ENCODE measurements at places on chromosomes 5 and 9. TPM values are rescaled to one million over a fixed set of nuclear protein-coding genes. Genes with fewer than 3 reads are reported as not detected.

ZSWIM6 gene
- total RNA-seq: 13.6 TPM

DNA sequence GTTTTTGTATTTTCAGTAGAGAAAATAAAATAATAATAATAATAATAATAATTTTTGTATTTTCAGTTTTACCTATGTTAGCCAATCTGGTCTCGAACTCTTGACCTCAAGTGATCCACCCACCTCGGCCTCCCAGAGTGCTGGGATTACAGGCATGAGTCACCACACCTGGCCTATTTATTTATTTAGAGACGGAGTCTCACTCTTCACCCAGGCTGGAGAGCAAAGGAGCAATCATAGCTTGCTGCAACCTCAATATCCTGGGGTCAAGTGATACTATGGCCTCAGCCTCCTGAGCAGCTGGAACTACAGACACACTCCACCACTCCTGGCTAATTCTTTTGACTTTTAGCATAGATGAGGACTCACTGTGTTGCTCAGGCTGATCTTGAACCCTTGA lies 167.5 kb downstream of the TLE1 start:
- no peaks in the 10 kb centered on the region for H3K36me3 ChIP-seq
- H3K27me3 ChIP-seq: no peaks in the 10 kb centered on the region
- H3K27ac ChIP-seq: no peak overlapping the region
- H3K4me1 ChIP-seq: no peaks in the 10 kb centered on the region
- no peak for DNase-seq

- no peaks in the 10 kb centered on the region for H3K36me3 ChIP-seq
- no peak overlapping the region for H3K4me3 ChIP-seq
- no peaks in the 10 kb centered on the region for H3K27me3 ChIP-seq
- H3K4me1 ChIP-seq: no peaks in the 10 kb centered on the region
Measured at GRCh38 chr9:90942555-90942954, 140.9 kb downstream of the SYK start.

DNA sequence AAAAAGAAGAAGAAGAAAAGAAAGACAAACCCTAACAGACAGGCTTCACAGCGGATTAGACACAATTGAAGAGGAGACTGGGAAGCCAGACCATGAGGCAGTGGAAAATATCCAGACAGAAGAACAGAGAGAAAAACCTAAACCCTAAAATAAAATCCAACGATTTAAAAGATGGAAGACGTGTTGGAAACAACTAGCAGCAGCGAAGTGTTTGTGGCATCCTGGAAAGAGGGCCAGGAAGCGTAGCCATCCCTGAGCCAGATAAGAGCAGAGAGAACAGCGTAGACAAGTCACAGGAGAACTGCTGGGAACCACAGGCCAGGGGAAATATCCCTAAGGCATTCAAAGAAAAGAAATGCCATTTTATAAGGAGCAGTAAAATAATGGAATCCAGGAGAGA lies 39.7 kb upstream of the NKD2 start:
- no peak overlapping the region for H3K4me3 ChIP-seq
- H3K36me3 ChIP-seq: no peaks in the 10 kb centered on the region
- H3K27me3 ChIP-seq: no peaks in the 10 kb centered on the region
- DNase-seq: no peak
- H3K27ac ChIP-seq: peak overlapping the region; percentile 5
- H3K4me1 ChIP-seq: no peaks in the 10 kb centered on the region

- no peak overlapping the region for H3K4me3 ChIP-seq
- H3K36me3 ChIP-seq: peaks cover 48% of the 10 kb centered on the region
- peak; percentile 80 for DNase-seq
- H3K27ac ChIP-seq: no peak overlapping the region
Measured at GRCh38 chr9:128124873-128125579, 2.5 kb downstream of the PTGES2 start.

DNA sequence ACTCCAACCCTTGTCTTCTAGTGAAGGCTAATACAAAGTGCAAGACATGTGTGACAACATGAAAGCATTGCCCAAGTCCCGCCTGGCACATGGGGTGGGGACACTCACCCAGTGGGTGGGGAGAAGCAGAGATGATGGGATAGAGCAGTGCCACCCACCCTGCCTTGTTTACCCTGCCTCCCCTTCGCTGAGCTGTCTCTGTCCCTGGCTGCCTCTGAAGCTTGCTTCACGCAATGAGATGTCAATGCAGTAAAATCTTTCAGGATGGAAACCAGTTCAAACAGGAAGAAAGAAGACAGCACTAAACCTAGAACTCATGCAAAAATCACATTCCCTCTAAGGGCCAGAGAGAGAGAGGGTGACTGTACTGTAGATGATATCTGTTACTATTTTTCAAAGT lies 148.0 kb downstream of the INSYN2B start:
- no peak overlapping the region for H3K27ac ChIP-seq
- H3K27me3 ChIP-seq: no peaks in the 10 kb centered on the region
- no peaks in the 10 kb centered on the region for H3K36me3 ChIP-seq
- H3K4me3 ChIP-seq: no peak overlapping the region
- DNase-seq: no peak
- H3K4me1 ChIP-seq: no peaks in the 10 kb centered on the region

DNA sequence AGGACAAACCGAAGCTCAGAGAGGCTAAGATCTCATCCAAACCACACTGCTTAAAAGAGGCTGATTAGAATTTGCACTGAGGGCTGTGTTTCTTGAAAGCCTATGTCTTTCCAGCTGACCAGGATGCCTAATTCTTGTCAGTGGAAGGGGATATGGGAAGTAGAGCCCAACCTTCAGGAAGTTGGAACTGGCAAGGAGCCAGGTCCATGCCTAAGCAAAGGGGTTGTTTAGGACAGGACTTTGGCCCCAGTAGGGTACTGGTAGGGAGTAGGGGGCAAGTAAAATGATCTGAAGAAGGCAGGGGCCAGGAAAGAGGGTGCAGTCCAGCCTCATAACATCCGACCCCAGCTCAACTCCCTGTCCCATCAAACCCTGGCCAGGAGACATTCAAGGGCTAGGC lies 130.9 kb downstream of the GAS1 start:
- H3K27ac ChIP-seq: no peak overlapping the region
- DNase-seq: no peak
- no peaks in the 10 kb centered on the region for H3K4me1 ChIP-seq

GRCh38 chr9:94951324-94952135 lies 225.0 kb downstream of the AOPEP start:
- no peak overlapping the region for H3K4me3 ChIP-seq
- DNase-seq: no peak
- peak overlapping the region; percentile 38 for H3K27ac ChIP-seq
- no peaks in the 10 kb centered on the region for H3K4me1 ChIP-seq
- H3K27me3 ChIP-seq: no peaks in the 10 kb centered on the region

ALDH1A1 gene
- 353 TPM for total RNA-seq

- H3K27me3 ChIP-seq: no peaks in the 10 kb centered on the region
- H3K4me1 ChIP-seq: no peaks in the 10 kb centered on the region
- no peak overlapping the region for H3K4me3 ChIP-seq
- no peak for DNase-seq
- H3K36me3 ChIP-seq: no peaks in the 10 kb centered on the region
Measured at GRCh38 chr5:63262185-63262981, 683.8 kb downstream of the LRRC70 start.

DNA sequence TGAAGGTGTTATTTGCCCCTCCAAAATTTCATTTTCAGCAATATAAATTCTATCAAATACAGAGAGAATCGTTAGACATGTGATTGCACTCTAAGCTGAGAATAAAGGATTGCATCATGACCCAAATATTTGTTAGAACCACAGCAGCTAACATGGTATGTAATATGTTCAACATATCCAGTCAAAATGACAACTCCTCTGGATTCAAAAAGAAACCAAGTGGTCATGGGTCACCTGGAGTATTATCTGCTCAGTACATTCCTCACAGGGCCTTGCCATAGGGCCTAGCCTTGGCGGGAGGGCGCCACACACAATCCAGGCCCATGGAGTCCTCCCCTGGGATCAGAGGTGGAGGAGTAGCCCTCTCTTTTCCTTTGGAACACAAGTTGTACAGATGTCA lies 179.2 kb downstream of the HSD17B3 start:
- no peak overlapping the region for H3K4me3 ChIP-seq
- no peaks in the 10 kb centered on the region for H3K36me3 ChIP-seq
- peaks cover 17% of the 10 kb centered on the region for H3K4me1 ChIP-seq
- H3K27ac ChIP-seq: no peak overlapping the region
- no peak for DNase-seq

DNA sequence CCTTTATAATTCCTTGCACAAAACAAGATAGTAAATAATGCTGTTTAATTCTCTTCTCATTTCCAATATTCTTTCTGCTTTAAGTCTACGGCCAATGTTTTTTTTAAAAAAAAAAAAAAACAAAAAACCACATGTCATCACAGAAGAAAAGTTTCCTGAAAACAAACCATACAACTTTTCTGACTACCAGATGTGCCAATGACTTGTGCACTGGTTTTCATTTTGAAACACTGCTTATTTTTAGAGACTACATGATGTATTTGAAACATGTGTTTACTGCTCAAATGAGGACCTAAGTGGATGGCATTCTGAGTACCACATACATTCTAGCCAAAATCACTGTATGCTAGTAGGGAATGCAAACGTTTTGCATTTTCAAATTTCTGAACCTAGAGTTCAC lies 167.9 kb downstream of the GLIS3 start:
- H3K27ac ChIP-seq: no peak overlapping the region
- no peak overlapping the region for H3K4me3 ChIP-seq
- H3K4me1 ChIP-seq: peaks cover 3% of the 10 kb centered on the region
- no peak for DNase-seq
- no peaks in the 10 kb centered on the region for H3K27me3 ChIP-seq
- H3K36me3 ChIP-seq: no peaks in the 10 kb centered on the region

GRCh38 chr5:160456480-160457177 lies 35.0 kb downstream of the PTTG1 start:
- no peak for DNase-seq
- no peaks in the 10 kb centered on the region for H3K36me3 ChIP-seq
- H3K27me3 ChIP-seq: no peaks in the 10 kb centered on the region
- H3K27ac ChIP-seq: no peak overlapping the region

GRCh38 chr5:141780240-141780951 lies 97.8 kb downstream of the PCDH1 start:
- H3K4me3 ChIP-seq: no peak overlapping the region
- H3K36me3 ChIP-seq: no peaks in the 10 kb centered on the region
- no peak for DNase-seq
- H3K27ac ChIP-seq: no peak overlapping the region

DNA sequence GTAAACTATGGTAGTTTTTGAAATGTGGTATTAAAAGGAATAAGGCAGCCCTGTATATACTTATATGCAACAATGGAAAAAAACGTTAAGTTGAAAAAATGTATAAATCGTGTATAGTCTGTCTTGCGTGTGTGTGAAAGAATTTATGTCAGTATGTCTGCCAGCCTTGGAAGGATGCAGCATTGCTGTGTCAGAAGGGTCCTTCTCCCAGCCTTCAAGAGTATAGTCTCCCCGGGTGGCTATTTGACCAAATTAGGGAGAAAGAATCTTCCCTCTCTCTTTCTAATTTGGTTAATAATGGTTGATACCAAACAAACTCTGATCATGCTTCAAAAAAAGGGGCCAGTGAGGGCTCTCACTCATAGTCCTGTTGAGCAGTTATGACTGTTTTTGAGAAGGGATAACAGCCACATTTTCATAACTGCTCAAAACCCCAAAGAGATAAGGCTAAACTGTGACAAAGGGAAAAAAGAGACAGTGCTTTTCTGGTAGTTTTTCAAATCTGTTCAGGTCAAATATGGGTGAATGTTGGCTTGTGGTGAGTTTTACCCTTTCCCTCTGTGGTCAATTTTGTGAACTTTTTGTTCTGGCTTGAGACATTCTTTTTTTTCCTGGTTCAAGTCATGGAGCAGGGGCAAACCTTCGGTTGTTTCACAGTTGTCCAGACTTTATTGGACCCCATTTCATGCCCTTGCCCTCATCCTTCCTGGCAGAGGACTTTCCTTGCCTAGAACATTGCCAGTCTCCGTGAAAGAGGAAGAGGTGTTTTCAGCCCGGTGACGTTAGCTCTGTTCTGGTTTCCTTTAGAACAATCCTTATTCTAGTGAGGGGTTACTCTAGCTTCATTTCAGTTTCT lies 21.0 kb downstream of the SNX30 start:
- no peak for DNase-seq
- H3K27ac ChIP-seq: no peak overlapping the region
- H3K27me3 ChIP-seq: no peaks in the 10 kb centered on the region
- no peak overlapping the region for H3K4me3 ChIP-seq

KIAA1958 gene
- 8.0 TPM for total RNA-seq

DNA sequence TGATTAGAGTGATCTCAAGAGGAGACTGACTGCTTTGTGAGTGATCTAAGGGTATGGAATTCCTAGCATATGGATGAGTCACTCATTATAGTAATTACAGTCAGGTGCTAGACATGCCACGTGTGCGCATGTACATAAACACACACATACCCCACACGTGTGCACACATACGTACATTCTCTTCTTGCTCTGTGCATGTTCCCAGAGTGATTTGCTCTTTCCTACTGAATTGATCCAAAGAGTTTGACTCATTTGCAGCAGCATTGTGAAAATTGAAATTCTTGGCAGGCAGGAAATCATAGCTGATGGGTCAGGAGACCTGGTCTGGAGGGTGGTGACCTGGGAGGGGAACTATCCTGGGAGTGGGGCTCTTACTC lies 63.8 kb downstream of the ANGPTL2 start:
- H3K27me3 ChIP-seq: no peaks in the 10 kb centered on the region
- H3K4me1 ChIP-seq: peaks cover 20% of the 10 kb centered on the region
- H3K4me3 ChIP-seq: no peak overlapping the region
- H3K36me3 ChIP-seq: no peaks in the 10 kb centered on the region
- no peak overlapping the region for H3K27ac ChIP-seq

- peak overlapping the region; percentile 51 for H3K27ac ChIP-seq
- no peak for DNase-seq
- no peak overlapping the region for H3K4me3 ChIP-seq
Measured at GRCh38 chr9:110912419-110913291, 125.6 kb downstream of the LPAR1 start.

SPOCK1 gene
- total RNA-seq: 33.4 TPM

DNA sequence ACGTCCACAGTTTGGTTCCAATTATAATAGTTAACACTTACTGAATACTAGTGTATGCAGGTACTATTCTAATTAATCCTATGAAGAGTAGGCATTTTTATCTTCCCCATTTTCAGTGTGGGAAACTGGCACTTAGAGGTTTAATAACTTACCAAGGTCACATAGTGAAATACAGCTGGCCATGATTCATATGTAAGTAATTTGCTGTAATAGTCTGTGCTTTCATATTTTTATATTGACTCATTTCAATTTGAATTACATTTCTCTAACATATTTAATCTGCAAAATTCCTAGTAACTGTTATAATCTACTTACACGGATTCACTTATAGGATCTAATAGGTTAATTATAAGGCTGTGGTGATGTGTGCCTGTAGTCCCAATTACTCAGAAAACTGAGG lies 19.4 kb downstream of the CCNH start:
- H3K4me1 ChIP-seq: no peaks in the 10 kb centered on the region
- H3K27me3 ChIP-seq: no peaks in the 10 kb centered on the region
- H3K27ac ChIP-seq: peak overlapping the region; percentile 32
- peaks cover 19% of the 10 kb centered on the region for H3K36me3 ChIP-seq
- no peak for DNase-seq

GRCh38 chr5:112119969-112120368 lies 299.1 kb downstream of the EPB41L4A start:
- DNase-seq: no peak
- H3K27me3 ChIP-seq: no peaks in the 10 kb centered on the region
- H3K27ac ChIP-seq: no peak overlapping the region
- H3K36me3 ChIP-seq: no peaks in the 10 kb centered on the region

Data from sigmoid colon (tissue), 7 donors.